Left lung (tissue), 14 donors: ENCODE measurements at places on chromosomes 2 and 18. TPM values are rescaled to one million over a fixed set of nuclear protein-coding genes. Genes with fewer than 3 reads are reported as not detected.

MDH1B gene
- total RNA-seq = 2.5 TPM

OLA1 gene
- 66.3 TPM for total RNA-seq

PPP1R1C gene
- total RNA-seq = 0.79 TPM

C1GALT1C1L gene
- 0.41 TPM for total RNA-seq

DSG1 gene
- total RNA-seq = not detected

DNA sequence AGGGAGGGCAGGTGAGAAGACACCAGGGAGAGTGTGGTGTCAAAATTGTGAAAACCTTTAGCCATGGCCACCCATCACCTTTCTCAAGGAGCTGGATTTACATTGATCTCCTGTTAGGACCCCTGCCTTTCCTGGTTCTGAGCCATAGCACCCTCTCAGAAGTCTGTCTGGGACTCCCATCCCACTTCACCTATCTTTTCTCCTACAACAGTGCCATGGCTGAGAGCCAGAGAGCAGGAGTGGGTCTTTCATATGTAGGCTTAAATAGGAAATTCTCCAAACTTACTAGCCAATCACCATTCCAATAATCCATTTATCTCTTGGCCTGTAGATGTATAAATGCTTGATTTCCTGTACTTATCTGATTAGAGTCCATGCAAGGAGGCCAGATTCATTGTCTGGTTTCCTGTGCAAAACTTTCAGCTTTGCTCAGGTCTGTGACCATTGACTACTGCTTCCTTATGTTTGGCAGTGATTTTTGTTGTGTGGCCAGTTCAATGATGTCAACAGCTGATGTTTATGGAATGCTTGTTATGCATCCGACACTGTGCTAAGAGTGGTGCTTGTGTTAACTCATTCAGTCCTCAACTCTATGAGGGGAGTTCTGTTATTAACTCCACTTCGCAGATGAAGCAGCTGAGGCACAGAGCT lies 57.6 kb upstream of the IGFBP5 start:
- H3K4me1 ChIP-seq = no peaks in the 10 kb centered on the region
- H3K4me3 ChIP-seq = no peak overlapping the region
- DNase-seq = no peak
- no peaks in the 10 kb centered on the region for H3K27me3 ChIP-seq

- no peaks in the 10 kb centered on the region for H3K27me3 ChIP-seq
- no peak overlapping the region for H3K27ac ChIP-seq
- peaks cover 7% of the 10 kb centered on the region for H3K4me1 ChIP-seq
- peaks cover 7% of the 10 kb centered on the region for H3K36me3 ChIP-seq
- H3K4me3 ChIP-seq = no peak overlapping the region
Observed at GRCh38 chr2:109421101-109421500, 192.7 kb downstream of the SEPTIN10 start.

- no peak overlapping the region for H3K27ac ChIP-seq
- no peaks in the 10 kb centered on the region for H3K27me3 ChIP-seq
- H3K36me3 ChIP-seq = no peaks in the 10 kb centered on the region
- no peak for DNase-seq
- no peak overlapping the region for H3K4me3 ChIP-seq
- peaks cover 3% of the 10 kb centered on the region for H3K4me1 ChIP-seq
Observed at GRCh38 chr2:12700989-12701388, 15.7 kb upstream of the TRIB2 start.

DNA sequence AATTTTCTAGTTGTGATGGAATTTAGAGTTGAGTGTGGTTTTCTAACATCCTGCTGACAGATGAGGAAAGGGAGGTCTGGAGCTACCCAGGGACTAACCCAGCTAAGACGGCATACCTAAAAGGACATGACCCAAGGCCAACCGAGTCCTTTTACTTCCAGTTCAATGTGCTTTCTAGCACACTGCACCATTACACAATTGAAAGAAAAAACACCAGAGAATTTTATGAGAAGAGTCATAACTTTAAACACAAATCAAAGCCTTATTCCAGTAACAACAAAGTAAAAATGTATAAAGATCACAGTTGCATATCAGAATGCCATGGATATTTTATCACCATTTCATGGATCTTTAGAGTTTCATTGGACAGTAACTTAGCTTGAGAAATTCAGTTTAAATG lies 480.3 kb downstream of the MEIS1 start:
- no peaks in the 10 kb centered on the region for H3K36me3 ChIP-seq
- no peak overlapping the region for H3K27ac ChIP-seq
- H3K27me3 ChIP-seq = no peaks in the 10 kb centered on the region
- no peaks in the 10 kb centered on the region for H3K4me1 ChIP-seq

DNA sequence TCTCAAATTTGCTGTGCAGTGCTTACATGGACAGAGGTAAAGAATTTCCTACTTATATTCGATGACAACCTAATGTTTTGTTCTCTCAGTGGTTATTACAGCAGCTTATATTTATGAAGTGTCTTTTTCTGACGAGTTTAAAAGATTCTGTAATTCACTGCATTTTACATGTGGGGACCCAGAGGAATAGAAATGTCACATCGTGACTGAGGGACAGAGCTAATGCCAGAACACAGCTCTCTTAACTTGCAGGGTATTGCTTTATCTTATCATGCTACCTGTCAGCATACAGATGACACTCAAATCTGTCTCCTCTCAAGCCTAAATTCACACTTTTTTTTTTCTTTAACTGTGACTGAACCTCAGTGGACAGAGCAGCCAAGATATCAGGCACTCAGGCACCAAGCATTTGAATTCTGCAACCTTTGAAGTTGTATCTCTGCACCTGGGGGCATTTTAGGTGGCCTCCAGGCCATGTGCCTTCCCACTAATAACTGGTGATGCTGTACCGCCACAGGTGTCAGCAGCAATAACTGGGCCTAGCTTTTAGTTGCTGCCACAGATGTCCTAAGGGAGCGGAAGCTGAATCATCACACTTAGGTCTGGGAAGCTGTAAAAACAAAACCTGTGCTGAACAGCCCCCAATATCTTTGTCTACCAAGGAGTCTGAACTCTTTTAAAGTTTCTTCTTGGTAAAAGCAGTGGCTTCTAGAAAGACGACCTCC lies 315.8 kb upstream of the NRP2 start:
- H3K4me3 ChIP-seq = no peak overlapping the region
- H3K4me1 ChIP-seq = no peaks in the 10 kb centered on the region
- no peaks in the 10 kb centered on the region for H3K36me3 ChIP-seq
- H3K27ac ChIP-seq = no peak overlapping the region
- no peaks in the 10 kb centered on the region for H3K27me3 ChIP-seq
